ENCODE measurements at places on chromosomes 11 and 22.
A peak's percentile ranks its signal among the peaks of the same experiment; 100 is the strongest.

DNA sequence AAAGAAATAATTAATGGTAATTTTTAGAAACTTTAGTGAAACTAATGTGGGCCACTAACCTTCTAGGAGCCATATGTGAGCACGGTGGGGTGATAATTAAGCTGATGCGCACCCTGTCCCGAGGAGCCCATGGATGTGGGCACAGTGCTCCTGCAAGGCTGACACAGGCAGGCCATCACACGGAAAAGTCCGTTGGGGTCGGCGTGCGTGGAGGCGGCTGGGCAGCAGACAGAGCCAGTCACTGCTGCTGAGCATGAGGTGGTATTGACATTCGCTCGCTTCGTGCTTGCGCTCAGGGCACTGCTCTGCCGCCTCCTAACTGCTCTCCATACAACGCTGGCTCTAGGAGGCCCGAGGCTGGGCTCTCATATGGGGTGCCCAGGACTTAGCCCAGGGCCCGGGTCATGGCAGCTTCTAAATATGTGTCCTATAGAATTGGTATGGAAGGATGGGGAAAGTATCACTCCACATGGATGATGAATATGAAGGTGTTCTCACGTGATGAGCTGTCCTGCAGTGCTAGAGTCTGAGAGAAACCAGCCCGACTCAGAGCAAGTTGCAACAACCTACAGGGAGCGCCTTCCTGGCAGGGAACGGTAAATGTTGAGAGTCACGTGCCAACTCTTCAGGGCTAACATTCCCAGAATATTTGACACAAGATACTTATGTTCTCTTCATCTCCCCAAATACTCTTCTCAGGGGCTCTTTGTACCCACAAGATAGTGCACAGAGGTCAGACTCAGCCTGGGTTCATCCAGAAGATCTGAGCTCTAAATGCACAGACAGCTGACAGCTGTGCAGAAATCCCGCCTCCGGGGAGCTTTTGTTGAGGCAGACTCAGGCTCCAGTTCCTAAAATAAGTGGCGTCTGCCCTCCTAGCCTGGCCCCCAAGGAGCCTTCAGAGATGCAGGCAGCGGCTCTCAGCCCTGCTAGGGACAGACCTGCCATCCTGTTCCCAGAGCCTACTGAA is 50.6 kb upstream of the ARFGAP3 start:
- DNase-seq: no peak
- no peak overlapping the region for H3K4me3 ChIP-seq
- peaks cover 9% of the 10 kb centered on the region for H3K4me1 ChIP-seq
- H3K27me3 ChIP-seq: no peaks in the 10 kb centered on the region

- H3K27ac ChIP-seq: peak overlapping the region; percentile 84
- DNase-seq: peak; percentile 62
- peaks cover 9% of the 10 kb centered on the region for H3K36me3 ChIP-seq
- 0 out of 2 replicates have a peak, but pooled peaks cover 3% of the 10 kb centered on the region for H3K4me1 ChIP-seq
- peak overlapping the region; percentile 95 for H3K4me3 ChIP-seq
- H3K27me3 ChIP-seq: no peaks in the 10 kb centered on the region
Observed at GRCh38 chr22:18078329-18079041, 695 bp downstream of the PEX26 start.

- no peaks in the 10 kb centered on the region for H3K36me3 ChIP-seq
- H3K4me1 ChIP-seq: peaks cover 4% of the 10 kb centered on the region
- no peak overlapping the region for H3K27ac ChIP-seq
- DNase-seq: no peak
Observed at GRCh38 chr11:40118780-40119179, 1340.7 kb downstream of the LRRC4C start.

DNA sequence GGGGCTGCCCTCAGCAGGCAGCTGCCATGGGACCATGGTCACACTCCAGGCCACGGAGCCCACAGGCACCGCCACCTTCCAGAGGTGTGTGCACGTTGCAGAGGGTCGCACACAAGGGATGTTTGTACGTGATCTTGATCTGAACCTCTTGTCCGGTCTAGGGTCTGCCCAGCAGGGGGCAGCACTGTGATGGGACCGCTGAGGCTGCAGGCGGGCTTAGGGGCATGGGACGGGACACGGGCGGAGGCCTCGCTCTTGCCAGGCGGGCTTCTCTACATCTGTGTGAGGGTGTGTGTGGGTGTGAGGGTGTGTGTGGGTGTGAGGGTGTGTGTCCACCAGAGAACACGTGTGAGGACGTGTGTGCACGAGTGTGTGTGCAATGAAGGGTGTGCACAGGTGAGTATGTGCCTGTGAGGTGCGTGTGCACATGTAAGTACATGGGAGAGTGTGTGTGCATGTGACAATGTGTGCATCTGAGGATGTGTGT is 52.4 kb downstream of the CACNA1I start:
- no peak overlapping the region for H3K4me3 ChIP-seq
- H3K27ac ChIP-seq: no peak overlapping the region
- peak; percentile 59 for DNase-seq
- H3K27me3 ChIP-seq: no peaks in the 10 kb centered on the region
- no peaks in the 10 kb centered on the region for H3K36me3 ChIP-seq

- H3K4me1 ChIP-seq: peaks cover 15% of the 10 kb centered on the region
- H3K4me3 ChIP-seq: no peak overlapping the region
- no peaks in the 10 kb centered on the region for H3K36me3 ChIP-seq
- H3K27ac ChIP-seq: no peak overlapping the region
- H3K27me3 ChIP-seq: no peaks in the 10 kb centered on the region
Observed at GRCh38 chr11:92253421-92253820, 28.8 kb downstream of the FAT3 start.

All from H1 (cell line).